ENCODE measurements at places on chromosomes 2 and 18.

DNA sequence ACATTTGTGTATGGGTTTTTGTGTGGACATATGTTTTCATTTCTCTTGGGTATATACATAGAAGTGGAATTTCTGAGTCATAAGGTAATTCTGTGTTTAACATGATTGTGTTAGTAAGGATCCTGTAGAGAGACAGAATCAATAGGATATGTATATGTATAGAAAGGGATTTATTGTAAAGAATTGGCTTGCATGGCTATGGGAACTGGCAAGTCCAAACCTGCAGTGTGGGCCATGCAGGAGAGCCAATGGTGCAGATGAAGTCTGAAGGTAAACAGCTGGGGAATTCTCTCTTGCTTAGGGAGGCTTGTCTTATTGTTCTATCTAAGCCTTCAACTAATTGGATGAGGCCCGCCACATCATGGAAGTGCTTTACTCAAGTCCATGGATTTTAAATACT is 39.2 kb upstream of the IL1R2 start:
- DNase-seq: no peak

DNA sequence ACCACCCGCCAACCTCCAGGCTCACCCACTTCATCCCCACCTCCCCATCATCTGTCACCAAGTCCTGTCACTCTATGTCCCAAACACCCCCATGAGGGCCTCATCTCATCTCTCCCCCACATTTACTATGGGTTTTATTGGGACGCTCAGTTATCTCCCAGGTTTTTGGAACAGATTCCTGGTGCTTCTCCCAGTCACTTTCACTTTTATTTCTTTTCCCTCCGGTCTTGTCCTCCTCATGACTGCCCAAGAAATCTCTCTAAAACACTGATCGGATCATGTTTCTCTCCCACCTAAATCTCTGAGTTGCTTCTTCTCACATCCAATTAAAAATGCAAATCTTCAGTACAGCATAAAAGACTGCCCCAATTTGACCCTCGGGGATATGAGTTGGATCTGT is 273.1 kb downstream of the PHLPP1 start:
- DNase-seq: no peak

- no peak for DNase-seq
Observed at GRCh38 chr18:28248653-28249052, 71.7 kb upstream of the CDH2 start.

- no peak for DNase-seq
Observed at GRCh38 chr2:23414871-23415270, 29.9 kb downstream of the KLHL29 start.

GRCh38 chr2:120415728-120416509 is 70.0 kb downstream of the INHBB start:
- DNase-seq: no peak

DNA sequence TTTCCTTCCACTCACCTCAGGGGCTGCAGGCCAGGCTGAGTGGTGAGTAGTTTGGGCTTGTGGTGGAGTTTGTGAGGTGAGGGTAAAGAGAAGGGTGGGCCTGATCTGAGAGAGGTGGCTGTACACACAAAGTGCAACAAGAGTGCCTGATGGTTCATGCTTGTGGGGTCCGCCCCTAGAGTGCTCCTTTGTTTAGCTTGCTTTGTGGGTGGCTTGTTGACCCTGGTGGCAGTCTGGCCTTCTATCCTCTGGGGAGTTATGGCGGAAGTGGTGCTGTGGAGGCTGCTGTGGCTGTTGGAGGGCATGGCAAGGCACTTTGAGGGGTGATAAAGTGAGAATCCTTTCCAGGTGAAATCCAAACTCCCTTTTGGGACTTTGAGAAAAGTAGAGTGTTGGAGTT is 10.6 kb downstream of the UBE2F start:
- DNase-seq: no peak

DNA sequence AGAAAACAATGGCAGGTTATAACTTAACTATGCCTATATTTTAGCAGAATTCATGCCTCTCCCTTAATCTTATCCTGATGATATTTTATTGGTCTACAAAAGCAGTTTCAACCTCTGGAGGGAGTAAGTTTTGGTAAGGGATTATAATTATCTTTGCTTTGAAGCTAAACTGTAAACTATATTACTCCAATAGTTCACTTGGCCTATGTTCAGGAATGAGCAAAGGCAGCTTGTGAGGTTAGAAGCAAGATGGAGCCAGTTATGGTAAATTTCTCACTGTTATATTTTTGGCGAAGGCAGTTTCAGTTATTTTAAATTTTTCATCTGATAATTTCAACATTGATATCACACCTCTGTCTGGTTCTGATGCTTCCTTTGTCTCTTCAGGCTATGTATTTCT is 192.5 kb upstream of the RGPD4 start:
- no peak for DNase-seq

GRCh38 chr18:63161761-63162195 is 157.8 kb downstream of the BCL2 start:
- peak; percentile 55 for DNase-seq

- peak; percentile 63 for DNase-seq
Observed at GRCh38 chr18:3129053-3129864, 90.5 kb downstream of the MYOM1 start.

DNA sequence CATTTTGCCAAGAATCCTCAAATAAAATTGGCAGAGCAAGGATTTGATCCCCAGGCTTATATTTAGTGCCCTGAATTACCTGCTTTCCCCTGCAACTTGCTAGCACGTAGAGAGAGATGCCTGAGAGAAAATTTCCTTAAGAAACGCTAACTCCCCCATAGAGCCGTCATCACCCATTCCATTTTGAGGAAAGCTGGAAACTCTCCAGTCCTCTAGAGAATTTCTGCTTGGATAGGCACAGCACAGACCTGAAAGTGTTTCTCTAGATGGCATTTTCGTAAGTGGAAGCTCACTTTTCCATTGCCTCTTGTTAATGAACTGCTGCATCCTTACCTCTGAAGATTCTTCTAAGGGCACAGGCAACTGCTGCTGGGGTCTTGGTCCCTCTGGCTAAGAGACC is 277.8 kb upstream of the SIX2 start:
- DNase-seq: no peak

DNA sequence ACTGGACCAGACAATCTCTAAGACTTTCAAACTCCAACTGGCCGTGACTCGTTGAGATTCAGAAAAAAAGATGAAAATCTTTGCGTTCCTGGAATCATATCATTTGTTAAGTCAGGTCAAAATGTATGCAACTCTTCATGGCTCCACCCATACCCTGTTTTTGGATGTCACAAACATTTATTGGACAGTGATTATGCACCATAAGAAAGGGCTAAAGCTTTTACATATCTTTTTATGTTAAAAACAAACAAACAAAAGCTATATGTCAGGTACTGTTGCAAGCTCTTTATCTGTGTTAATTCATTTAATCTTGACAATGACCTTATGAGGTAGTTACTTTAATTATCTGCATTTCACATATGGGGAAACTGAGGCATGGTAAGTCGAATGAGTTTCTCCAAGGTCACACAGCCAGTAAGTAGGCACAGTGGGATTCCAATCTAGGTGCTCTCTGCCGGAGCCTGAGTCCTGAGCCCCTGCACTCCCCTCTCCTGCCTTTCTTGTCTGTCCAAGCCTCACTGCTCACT is 145.7 kb upstream of the MYCN start:
- DNase-seq: no peak

- DNase-seq: no peak
Observed at GRCh38 chr18:12651651-12652050, 6.3 kb downstream of the SPIRE1 start.

DNA sequence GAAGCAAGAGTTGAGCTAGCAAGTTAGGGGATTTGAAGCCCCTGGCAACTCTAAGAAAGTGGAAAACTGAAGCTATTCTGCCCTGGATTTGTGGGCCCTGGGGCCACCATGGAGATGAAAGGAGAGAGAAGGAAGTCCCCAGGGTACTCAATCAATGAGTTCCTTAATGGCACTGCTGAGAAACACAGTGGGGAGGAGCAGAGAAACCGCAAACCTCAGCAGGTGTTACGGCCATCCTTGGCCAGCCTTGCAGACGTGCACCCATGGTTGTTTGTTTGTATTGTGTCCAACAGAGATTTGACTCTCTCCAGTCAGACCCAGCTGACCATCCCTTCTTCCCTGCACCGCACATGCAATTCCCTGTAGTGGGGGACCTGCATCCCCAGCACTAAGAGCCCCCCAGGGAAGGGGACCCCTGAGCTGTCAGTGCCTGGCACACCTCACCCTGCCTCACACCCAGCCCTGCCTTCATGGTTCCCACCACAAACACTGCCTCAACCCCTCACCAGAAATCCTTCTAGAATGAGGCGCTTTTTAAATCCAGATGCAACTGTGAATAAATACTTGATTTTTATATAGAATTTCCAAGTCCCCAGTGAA is 255.3 kb downstream of the SH3BP4 start:
- no peak for DNase-seq

- DNase-seq: no peak
Observed at GRCh38 chr2:20423847-20424246, 23.0 kb upstream of the RHOB start.

DNA sequence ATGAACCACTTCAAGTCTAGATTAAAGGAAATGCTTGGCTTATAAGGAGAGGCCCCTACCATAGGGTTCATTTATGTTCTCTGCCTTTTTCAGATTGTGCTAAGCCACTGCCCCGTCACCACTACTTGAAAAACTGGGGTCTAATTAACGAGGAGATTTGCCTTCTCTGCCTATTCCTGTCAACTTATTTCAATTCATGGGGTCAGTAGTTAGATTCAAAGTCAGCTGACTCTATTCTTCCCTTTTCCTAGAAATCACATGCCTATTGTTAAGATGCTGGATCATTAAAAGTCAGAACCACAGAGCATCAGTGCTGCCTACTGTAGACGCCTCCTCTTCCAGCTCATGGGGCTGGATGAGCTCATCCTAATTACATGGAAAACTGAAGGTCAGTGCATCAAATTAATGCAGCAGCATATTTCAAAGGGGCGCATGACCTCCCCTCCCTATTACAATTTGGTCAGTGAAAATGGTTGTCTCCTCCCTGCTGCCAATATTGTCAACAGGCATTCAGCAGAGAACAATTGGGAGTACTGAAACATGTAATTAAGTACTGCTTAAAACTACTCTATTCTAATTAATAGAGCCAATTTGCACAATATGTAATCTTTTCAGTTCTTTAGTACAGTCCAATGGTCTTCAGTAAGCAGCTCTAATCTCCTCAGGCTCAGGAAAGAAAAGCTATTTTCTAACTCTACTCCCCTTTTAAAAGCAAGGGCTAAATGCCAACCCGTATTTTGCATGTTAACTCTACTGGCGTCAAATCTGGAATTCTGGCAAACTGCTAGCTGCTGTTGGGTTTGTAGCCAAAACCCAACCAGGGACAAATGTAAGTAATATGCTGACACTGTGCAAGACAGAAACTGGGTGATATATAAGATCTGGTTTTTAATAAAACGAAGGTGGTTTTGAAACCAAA is 117.4 kb upstream of the ITGB6 start:
- no peak for DNase-seq

DNA sequence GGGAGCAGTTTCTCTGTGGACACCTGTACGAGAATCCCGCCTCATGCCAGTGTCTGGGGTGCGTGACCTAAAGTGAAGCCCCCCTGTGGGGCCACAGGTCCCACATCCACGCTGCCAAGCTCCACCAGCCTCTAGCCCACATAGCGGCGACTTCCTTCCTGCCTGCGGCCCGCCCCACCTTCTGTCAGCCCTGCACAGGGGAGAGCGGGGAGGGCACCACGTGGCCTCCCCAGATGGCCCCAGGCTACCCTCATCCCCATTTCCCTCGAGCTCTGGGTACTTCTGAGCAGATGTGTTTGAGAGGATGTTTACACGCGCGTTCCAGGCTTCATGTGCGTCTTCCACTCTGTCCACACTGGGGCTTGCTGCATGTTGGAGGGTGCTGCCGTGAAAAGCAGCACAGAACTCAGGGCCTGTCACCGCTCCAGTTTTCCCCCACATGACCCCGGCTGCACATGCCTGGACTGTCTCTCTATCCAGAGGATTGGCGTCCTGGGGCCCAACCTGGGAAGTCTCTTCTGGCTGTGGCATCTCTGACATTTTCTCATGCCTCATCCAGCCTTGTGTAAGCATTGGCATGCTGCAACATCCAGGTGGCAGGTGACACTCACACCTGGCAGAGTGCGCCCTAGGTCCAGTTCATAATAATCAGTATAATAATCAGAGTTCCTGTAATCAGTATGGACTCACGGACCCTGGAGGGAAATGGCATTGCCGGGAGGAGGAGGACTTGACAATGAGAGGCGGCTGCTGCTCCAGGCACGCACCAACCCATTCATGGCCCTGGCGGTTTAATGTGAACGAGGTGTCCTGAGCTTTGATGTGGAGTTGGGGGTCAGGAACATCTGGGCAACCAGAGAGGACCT is 146.3 kb upstream of the TWIST2 start:
- no peak for DNase-seq

DNA sequence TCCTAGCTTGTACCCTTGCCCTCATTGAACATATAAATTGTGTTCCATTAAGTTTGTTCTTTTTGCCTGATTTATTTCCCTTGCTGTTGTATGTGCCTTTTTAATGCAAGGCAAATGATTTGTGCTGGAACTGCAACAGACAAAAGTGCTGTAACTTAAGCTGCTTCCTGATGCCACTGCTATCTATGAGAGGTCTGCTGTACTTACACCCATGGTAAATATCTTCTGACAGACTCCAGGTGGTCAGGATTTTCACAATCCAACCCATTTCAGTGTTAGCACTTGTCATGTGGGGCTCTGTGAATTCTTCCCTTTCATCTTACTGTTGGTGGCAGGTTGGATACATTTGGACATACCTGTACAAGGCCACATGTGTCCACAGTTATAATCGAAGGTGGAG is 63.5 kb downstream of the ARHGAP15 start:
- no peak for DNase-seq

DNA sequence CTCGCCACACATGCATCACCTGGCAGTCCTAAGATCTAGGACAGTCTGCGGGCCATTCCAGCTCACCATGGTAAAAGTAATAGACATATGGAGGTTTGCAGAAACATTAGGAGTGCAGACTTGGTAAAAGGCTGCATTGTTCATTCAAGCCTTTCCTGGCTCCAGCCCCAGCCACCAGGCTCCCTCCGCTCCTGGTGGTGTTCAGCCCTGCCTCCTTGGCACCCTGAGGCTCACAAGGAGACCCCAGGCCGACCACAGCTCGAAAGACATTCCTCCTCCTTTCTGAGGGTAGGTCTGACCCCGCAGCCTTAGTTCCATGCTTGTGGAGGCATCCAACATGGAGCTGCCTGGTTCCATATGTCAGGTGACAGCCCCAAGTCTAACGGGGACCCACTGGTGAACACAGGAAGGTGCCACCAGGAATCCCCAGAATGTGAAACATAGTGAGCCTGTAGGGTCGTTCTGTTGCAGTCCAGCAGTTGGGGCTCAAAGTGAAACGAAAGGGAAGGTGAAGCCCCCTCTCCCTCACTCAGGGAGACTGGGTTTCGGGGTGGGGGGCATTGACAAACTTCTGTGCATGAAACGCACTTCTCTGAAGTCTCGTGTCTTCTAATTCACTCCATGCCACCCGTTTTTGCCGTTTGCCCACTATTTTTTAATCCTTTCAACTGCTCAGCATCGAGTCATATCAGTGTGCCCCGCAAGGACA is 5.0 kb upstream of the SP100 start:
- DNase-seq: no peak

DNA sequence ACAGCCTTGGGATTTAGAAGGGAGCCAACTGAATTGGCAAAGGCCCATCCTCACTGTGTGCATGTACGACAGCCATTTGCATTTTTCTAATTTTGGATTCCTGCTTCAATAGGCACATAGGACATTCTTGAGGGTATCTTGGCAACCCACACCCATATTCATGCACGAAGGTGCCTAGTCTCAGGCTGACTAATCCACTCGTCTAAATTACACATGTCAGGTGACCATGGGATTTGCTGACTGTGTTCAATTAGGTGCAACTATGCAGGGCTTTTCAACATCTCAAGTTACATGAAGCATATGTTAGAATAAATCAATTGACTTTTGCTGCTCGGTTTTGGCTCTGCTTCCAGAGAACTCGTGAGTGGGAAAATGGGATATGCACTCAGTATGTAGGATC is 249.7 kb downstream of the SP3 start:
- no peak for DNase-seq

Measured in stimulated activated CD8-positive, alpha-beta memory T cell treated with anti-CD3 and anti-CD28 coated beads, Interleukin-15, amount 100 ng/mL, for 4 hours (primary cell).